ENCODE measurements at places on chromosomes 13 and 19.

DNA sequence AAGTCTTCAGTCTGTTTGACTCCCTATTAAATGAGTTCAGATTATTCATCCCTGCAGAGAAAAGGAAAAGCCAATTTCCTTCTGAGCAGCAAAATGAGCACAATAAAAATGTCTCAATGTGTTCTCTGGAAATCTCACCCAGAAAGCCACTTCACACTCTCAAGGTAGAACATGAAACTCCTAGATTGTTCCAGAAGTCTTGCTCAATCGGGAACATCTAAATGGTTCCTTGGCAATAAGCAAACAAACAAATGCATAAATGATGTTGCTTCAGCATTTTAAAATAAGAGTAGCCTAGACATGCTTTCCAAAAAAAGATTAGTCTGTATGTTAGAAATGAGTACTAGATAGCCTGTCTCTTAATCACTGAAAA, 59.7 kb upstream of the TNFRSF19 start:
- no peak for DNase-seq

GRCh38 chr19:49387936-49388372, at the start of gene KASH5:
Gene KASH5, plus strand, starts transcription at chr19:49388249. Its CDS starts 2,635 bp downstream, at chr19:49390884.
- DNase-seq, result peak; percentile 85

DNA sequence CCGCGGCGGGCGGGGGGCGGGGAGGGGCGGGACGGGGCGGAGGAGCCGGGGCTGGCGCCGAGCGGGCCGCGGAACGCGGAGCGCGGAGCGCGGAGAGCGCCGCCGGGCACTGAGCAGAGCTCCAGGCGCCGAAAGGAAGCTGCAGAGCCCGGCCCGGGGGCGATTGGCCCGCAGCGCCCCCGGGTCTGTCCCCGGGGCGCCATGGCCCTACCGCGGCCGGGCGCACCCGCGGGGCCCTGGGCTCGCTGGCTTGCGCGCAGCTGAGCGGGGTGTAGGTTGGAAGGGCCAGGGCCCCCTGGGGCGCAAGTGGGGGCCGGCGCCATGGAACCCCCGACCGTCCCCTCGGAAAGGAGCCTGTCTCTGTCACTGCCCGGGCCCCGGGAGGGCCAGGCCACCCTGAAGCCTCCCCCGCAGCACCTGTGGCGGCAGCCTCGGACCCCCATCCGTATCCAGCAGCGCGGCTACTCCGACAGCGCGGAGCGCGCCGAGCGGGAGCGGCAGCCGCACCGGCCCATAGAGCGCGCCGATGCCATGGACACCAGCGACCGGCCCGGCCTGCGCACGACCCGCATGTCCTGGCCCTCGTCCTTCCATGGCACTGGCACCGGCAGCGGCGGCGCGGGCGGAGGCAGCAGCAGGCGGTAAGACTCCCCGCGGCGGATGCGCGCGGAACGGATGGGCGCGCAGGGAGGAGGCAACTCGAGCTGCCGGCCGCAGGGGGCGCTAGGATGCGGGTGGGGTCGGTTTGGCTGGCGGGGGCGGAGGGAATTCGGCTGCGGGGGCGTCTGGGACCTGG, at the start of gene PDE4A:
Gene PDE4A (plus strand): TSS at position 95 of the 796 bp plus-strand sequence. CDS start 227 bp downstream, at position 322.
- DNase-seq, result no peak

DNA sequence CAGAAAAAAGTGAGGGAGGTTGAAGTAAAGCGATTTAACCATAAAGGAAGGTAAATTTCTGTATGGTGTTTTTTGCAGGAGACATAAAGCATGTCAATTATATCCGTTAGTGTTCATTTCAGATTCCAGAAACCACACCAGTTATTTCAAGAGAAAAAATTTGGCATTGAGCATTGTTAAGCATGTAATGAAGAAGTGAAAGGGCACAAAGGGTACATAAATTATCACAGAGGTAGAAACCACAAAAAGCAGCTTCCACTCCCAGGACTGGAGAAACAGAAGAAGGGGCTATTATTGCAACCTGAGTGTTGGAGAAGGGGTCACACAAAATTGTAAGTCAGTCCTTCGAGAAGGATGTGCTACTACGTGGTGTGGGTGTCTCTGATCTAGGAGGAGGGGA, 72.2 kb upstream of the DACH1 start:
- DNase-seq, result no peak

GRCh38 chr19:42051166-42052115, 18.6 kb downstream of the GRIK5 start:
- no peak for DNase-seq

DNA sequence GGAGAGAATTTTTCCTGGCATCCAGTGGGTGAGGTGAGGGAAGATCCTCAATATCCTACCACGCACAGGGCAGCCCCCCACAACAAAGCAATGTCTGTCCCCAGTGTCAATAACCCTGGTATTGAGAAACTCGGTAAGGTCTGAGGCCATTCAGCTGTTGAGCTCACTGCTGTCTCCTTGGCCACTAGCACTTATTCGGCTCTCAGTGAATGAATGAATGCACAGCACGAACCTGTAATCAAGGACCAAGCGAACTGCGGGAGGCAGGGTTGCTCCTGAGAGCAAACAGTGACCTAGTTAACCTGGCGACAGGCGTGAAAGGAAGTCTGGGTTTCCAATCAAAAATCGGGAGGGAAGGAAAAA, 640 bp downstream of the ZSCAN5A start:
- no peak for DNase-seq

DNA sequence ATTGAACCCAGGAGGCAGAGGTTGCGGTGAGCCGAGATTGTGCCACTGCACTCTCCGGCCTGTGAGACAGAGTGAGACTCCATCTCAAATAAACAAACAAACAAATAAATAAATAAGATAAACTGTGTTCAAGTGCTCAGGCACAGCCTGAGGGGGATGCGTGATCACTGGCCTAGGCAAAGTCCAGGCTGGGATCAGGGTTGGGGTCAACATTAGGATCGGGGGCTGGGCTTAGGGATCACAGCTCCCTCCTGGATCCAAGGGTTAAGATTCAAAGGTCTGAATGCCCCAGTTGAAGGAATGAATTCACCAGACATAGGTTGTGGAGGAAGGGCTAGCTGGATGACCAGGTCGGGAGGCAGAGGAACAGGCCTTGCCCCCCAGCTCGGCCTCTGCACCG, 1.9 kb upstream of the EXOC3L2 start:
- DNase-seq, result no peak

GRCh38 chr19:2375353-2376121, 15.5 kb downstream of the TMPRSS9 start:
- DNase-seq, result no peak

DNA sequence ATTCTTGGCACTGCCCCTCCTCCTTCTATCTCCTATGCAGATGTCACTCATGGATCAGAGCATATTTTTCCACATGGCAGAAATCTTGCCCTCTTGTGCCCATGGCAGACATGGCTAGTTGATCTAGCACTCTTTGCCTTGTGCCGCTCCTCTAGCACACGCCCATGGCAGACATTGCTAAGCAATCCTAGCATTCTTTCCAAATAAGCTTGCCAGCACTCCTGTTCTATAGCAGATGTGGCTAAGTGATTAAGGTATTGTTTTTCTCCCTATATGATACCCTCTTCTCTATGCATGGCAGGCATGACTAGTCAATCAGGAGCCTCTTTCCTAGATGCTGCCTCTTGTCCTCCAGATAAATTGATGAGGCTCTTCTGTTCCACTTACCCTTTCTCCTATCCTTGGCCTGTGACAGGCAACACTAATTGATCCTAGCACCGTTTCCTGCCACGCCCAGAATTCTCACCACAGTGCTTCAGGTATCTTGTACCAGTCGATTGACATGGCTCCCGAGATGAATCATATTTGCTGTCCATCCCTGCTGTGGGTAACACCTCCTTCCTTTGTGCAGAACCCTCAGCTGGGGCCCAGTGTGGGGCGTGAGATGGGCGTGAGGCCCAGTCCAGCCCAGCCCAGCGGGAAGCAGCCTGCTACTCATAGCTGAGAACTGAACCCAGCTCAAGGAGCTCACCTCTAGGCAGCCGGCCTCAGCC, 26.9 kb downstream of the TMED1 start:
- no peak for DNase-seq

GRCh38 chr13:41384749-41385503, 72.4 kb upstream of the RGCC start:
- no peak for DNase-seq

- DNase-seq, result no peak
Observed at GRCh38 chr19:29535984-29536508, 10.3 kb downstream of the VSTM2B start.

GRCh38 chr19:15292847-15293582, 39.3 kb downstream of the BRD4 start:
- DNase-seq, result no peak

GRCh38 chr13:75787249-75787928, 151.3 kb downstream of the LMO7 start:
- no peak for DNase-seq

DNA sequence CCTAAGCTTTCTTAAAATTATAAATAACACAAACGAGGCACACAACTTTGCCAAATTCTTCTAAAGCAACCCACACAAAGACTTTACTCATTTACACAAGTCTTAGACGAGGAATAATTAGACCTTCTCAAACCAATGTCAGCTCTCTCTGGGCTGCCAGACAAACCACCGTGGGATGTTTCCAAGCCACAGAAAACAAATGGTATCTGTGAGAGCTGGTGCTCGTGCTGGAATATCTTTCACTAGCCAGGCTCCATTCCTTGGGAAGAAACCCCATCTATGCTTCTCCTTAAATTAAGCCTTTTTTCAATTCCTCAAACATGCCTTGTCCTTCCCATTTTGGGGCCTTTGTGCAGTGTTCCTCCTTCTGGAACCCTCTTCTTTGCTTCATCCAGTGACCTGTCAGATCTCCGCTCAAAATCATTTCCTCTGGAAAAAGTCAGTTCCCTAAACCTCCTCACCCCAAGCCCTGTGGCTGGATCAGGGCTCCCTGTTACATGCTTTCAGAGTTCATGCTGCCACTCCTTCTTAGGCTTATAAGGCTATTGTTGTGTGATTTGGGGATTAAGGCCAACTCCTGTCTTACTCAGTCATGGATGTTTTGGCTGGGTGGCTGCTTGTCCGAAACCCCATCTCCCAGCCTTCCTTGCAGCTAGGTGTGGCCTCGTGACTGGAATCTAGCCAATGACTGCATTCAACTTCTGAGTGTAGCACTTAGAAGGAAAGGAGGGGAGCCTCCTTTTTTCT, 64.2 kb upstream of the GTF2F2 start:
- DNase-seq, result peak; percentile 25

DNA sequence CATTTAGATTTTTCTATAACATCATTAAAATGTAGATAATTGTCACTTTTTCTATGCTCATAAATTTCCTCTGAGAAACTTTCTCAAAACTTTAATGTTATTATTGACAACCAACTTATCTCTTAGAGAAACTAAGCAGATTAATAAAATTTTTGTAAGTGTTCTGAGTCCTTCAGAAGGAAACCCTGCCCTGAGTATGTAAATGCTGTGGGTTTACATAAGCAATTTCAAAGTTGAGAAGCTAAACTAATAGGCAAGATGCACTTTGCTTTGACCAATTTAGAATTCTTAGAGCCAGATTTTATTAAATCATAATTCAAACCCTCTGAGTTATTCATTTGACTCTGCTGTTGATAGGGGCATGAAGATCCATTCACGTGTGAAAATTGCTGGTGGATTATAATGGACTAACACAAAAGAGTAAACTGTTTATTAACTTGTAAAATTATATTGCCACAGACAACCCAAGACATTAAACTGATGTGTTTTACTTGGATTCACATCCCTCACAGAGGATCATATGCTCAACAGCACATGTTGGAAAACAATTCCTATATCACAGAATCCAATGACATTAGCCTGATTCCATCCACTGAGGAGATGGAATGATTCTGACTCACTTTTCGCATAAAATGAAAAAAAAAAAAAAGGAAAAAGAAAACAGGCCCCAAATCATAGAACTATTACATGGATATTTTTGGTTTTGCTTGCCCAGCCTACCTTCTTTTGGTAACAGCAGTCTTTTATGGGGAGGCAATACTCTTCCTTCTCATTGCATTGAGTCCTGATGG, 453.7 kb upstream of the HTR2A start:
- no peak for DNase-seq

- DNase-seq, result no peak
Observed at GRCh38 chr13:68439817-68440216, 1209.7 kb upstream of the PCDH9 start.

GRCh38 chr13:30743319-30744055, 8.1 kb downstream of the ALOX5AP start:
- DNase-seq, result peak; percentile 42

GRCh38 chr13:50144246-50145160, 129.3 kb downstream of the KCNRG start:
- no peak for DNase-seq

GRCh38 chr19:1400281-1401137, 833 bp downstream of the GAMT start:
- peak; percentile 65 for DNase-seq

- peak; percentile 84 for DNase-seq
Observed at GRCh38 chr13:30340331-30341250, 33.2 kb upstream of the KATNAL1 start.

GRCh38 chr13:80469105-80469852, 128.4 kb upstream of the SPRY2 start:
- no peak for DNase-seq

- DNase-seq, result no peak
Observed at GRCh38 chr13:46211116-46211482, 629 bp upstream of the LRRC63 start.

- DNase-seq, result no peak
Observed at GRCh38 chr13:52707375-52707774, 32.2 kb downstream of the CNMD start.

- no peak for DNase-seq
Observed at GRCh38 chr19:46926170-46927071, 65.6 kb downstream of the ARHGAP35 start.

GRCh38 chr13:51502153-51502651, 49.4 kb upstream of the INTS6 start:
- DNase-seq, result no peak

GRCh38 chr19:32532233-32532632, 48.8 kb upstream of the PDCD5 start:
- DNase-seq, result no peak

- no peak for DNase-seq
Observed at GRCh38 chr13:78596399-78596735, 7.0 kb downstream of the POU4F1 start.

DNA sequence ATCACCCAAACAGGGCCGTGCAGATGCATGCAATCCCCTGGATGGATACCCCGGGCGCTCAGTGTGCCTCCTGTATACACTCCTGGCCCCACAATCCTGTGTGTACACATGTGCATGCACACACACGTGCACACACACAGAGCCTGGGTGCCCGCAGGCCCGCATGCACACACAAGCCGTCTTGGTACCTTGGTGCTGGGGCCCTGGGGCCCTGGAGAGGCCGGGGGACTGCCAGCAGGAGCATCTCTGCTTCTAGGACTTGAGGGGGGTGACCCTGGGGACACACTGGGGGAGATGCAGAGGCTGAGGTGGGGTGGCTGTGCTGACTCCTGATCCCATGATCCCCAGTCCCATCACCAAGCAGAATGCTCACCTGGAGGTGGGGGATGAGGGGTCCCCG, 15.6 kb upstream of the EPOR start:
- no peak for DNase-seq

DNA sequence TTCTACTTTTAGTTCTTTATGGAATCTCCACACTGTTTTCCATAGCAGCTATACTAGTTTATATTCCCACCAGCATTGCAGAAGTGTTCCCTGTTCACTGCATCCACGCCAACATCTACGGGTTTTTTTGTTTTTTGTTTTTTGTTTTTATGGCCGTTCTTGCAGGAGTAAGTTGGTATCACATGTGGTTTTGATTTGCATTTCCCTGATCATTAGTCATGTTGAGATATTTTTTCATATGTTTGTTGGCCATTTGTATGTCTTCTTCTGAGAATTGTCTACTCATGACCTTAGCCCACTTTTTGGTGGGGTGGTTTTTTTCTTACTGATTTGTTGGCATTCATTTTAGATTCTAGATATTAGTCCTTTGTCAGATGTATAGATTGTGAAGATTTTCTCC, 89.7 kb downstream of the FRY start:
- DNase-seq, result no peak
